ENCODE measurements at places on chromosomes 5 and 9.

DNA sequence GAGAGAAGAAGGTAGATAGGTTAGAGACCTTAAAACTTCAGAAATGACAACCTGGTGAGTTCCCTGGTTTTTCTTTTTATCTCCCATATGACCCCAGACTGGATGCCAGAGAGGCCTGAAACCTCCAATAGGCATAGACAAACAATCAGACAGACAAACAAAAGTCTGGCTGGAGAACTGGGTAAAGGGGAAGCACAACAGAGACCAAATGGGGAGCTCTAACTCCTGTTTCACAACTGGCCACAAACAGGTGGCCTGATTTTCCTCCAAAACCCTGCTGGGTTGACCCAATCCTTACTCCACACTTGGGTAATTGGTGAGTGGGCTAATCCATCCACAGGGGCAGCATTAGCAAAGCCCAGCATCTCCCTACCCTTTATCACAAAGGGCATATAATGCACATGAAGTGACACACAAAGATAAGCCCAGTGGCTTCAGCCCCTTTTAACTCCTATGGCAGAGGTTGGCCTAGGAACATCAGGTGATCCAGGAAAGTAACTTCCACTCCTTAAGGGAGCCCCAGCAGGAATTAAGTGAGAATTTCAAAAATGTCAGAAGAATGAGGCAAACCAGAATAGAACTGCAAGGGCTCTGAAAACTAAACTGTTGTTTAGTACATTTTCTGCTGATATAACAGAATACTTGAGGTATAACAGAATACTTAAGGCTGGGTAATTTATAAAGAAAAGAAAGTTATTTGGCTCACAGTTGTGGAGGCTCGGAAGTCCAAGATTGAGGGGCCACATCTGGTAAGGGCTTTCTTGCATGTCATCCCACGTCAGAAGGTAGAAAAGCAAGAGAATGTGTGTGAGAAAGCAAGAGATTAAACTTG lies 60.9 kb upstream of the ROR2 start:
- DNase-seq: no peak

- DNase-seq: no peak
These were observed 71.3 kb upstream of the GHR start for GRCh38 chr5:42351956-42352355.

DNA sequence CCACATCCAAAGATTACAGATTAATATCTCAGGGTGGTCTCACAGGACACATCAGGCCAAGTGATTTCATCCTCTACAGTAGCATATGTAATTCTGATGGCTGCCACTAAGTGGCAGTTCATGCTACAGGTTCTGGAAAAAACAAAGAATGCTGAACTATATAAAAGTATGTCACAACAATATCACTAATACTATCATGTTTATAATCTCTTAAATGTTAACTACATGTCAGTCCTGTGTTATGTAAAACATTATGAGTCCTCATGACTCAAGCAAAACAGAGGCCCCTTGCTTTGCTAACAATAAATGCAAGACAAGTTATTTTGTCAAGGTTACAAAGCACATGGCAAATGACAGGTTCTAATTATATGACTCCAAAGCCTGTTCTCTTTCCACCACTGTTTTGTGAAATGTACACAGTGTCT lies 233.2 kb downstream of the FBXL17 start:
- peak; percentile 25 for DNase-seq

- no peak for DNase-seq
These were observed 438 bp upstream of the LAMC3 start for GRCh38 chr9:131008563-131008908.

DNA sequence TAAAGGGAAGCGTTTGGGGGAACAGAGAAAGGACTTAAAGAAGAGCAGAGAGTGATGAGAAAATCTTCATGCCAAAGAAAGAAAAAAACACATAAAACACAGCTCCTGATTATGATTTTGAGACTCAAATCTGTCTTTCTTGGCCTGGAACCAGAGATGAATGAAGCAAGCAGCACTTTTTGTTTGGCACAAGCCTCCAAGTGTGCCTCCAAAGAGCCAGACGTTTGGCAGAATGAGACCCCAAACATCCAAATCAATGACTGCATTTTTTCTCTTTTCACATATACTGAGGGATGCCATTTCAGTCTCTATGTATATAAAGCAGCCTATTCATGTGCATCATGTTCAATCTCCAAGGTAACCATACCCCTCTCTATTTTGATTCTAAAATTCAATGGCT lies 424.2 kb downstream of the TUSC1 start:
- DNase-seq: no peak

- no peak for DNase-seq
These were observed 101.7 kb upstream of the NTRK2 start for GRCh38 chr9:84567805-84568204.

GRCh38 chr9:91483189-91483691 lies 59.6 kb upstream of the NFIL3 start:
- no peak for DNase-seq

DNA sequence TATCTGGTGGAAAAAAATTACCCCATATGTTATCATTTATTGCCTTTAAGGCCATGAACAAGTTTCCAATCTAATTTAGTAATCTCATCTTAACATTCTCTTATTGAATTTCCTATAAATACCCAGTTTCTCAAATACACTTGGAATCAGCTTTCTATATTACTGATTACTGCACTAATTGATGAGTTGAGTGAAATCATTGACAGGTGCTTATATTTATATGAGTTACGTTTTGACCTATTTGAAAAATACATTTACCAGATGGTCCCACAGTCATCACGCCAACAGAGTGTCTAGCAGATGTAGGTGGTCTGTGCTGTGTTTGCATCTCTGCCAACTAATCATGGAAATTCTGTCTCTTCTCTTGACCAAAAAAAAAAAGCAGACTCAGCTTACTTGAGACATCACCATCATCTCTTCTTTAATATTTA lies 307.3 kb upstream of the NREP start:
- peak; percentile 32 for DNase-seq

- DNase-seq: no peak
These were observed 11.2 kb downstream of the SLC45A2 start for GRCh38 chr5:33973271-33973670.

DNA sequence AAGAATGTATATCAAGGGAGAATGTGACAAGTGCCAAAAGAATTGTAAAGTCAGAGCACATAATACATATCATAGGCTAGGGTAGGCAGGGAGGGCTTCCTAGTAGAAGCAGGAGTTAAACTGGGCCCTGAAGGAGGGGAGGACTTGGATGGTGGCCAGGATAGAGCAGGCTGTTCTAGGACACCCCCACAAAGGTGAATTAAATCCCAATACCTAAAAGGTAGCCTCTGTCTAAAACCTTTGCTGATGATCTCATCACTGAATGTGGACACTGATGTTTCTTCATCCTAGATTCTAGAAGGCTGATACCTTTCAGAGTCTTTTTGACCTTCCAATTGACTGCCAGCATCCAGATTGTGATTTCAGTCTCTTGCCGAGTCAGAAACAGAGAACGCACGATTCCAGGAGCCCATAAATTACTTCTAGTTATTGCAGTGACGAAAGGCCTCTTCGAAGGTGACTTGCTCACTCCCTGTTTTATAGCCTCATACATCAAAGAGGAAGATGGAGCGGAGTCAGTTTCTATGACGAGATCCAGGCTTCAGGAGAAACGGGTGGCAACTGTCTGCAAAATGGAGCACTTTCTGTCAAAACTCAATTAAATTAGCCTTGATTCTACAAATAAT lies 43.2 kb downstream of the KIF4B start:
- DNase-seq: no peak

DNA sequence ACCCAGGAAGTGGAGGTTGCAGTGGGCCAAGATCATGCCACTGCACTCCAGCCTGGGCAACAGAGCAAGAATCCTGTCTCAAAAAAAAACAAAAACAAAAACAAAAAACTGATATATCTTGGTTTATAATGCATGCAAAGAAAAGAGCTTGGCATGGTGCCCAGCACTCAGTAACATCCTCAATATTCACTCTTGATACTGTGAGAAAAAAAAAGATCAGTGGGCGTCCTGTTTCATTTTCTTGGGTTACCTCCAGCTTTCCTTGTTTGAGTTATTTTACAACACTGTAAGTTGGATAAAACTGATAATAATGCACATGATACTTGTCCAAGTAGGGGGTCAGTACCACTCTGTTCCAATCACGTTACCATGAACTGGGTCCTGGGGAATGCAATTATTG lies 7.8 kb downstream of the PHYHD1 start:
- DNase-seq: no peak

DNA sequence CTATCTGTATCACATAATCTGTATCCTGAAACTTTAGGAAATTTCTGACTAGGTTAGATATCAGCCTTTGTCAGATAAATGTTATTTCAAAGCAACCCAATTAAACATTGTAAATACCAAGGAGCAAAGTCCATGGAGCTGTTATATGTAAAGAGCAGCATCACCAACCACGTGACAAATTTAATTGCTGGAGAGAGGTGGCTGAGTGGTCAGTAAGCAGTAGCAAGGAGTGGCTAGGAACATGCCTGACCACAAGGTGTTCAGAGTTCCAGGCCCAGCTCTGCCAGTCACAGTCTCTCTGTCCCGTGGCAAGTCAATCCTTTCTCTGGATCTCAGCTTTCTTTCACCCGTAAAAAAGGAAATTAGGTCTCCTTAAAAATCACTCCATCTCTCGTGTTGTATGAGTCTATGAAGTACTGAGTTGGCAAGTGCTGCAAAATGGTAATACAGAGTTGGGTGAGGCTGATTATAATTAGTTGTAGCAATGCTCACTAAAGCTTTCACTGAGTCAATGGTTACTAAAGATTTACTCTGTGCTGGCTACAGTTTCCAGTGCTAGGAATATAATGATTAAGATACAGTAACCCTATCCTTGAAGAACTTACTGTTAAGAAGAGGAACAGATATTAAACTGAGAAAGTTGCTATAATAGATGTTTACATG lies 166.1 kb downstream of the GNAQ start:
- DNase-seq: no peak

DNA sequence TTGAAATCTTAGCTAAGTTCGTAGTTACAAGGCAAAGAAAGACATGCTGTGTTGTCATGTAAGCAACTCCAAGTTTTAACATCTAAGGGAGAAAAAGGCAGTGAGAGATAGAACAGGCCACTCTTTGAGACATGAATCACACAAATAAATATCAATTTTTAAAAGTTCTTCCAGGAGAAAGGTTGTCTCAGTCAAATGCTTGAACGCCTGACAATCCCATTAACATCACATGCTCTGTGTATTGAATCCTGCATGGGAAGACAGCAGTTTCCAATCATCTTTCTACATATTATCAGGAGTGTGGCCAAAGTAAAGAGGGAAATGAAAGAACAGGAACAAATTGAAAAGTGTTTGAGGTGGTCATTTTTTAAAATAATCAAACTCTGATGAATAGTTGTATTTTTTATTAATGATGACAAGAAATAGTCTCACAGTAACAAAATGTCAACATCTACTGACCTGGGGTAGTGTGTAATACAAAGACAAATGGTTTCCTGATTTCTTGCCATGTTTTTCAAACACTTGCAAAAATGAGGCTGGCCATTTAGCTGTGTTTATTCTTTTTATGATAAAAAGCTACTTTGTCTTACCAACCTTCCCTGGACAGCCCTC lies 6.4 kb upstream of the C6 start:
- DNase-seq: no peak

- DNase-seq: peak; percentile 9
These were observed 40.3 kb downstream of the ZNF354A start for GRCh38 chr5:178690208-178690607.

DNA sequence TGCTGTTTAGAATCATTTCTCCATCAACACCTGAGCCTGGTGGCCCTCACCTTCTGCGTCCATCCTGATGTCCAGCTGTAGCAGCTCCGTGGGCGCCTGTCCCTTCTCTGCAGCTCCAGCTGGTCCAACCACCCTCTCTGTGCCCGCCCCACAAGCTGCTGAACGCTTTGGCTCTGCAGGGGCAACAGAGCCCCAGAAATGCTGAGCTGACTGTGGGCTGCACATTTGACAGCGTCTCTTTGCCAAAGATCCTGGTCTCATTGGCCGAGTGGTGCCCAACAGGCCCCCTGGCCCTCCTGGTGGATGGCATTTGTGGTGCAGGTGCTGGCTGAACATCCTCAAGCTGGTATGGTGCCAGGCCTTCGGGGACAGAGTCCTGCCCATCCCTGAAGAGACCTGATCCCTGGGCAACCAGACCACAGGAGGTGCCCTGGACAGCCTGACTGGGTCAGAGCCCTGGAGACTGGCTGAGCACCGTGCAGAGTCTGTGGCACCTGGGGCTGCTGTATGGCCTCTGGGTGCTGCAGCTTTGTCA lies 25.3 kb upstream of the CEP72 start:
- no peak for DNase-seq

GRCh38 chr9:129278391-129279237 lies 100.6 kb upstream of the IER5L start:
- DNase-seq: peak; percentile 42

GRCh38 chr9:77731930-77732329 lies 83.8 kb upstream of the GNA14 start:
- no peak for DNase-seq

DNA sequence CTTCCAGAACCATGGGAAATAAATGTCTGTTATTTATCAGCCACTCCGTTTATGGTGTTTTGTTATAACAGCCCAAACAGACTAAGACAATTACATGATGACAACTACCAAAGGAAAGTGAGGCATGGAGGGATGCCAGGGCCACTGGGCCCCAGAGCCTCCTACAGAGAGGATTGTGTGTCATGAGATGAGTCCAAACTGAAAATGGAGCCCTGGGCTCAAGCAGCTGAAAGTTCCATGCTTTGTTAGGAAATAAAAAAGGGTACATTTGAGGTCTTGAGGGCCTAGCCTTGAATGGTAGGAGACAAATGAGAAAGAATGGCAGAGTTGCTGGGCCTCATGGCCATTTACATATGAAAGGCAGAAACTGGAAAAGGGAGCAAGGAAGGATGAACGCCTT lies 586.5 kb downstream of the CETN3 start:
- DNase-seq: no peak

GRCh38 chr9:96021551-96022444 lies 146.3 kb downstream of the ERCC6L2 start:
- no peak for DNase-seq

DNA sequence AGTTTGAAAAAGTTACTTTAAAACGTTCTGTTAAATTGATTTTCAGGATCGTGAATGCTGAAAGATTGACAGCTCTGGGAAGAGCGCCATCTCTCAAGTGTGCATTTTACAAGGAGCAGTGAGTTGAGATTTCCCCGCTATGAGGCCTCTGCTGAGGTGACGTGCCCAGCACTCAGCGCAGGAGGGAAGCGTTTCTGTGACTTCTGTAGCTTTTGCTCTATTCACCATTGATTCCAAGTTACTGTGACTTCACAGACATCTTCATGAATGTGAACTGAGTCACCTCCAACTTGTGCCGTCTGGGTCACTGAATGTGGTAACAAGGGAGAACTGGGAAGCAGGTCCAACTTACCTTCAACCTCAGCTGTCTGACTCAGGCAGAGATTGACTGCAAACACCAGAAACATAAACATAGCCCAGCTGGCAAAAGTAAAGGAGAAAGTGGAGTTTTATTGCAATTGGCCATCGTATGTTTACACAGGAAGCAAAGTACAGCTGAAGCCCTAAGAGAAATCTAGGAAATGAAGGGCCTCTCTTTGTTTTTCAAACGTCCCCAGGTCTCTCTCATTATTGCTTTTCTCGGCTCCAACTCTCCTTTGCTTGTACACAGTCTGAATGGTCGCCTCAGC lies 428.8 kb upstream of the CLINT1 start:
- peak; percentile 74 for DNase-seq
